ENCODE measurements at places on chromosomes 3 and 15. TPM values are rescaled to one million over a fixed set of nuclear protein-coding genes. Genes with fewer than 3 reads are reported as not detected.
A peak's percentile ranks its signal among the peaks of the same experiment; 100 is the strongest.

The HTR3E gene
- not detected for total RNA-seq

The SLC2A2 gene
- 22.4 TPM for total RNA-seq

The CGNL1 gene
- 7.9 TPM for total RNA-seq

DNA sequence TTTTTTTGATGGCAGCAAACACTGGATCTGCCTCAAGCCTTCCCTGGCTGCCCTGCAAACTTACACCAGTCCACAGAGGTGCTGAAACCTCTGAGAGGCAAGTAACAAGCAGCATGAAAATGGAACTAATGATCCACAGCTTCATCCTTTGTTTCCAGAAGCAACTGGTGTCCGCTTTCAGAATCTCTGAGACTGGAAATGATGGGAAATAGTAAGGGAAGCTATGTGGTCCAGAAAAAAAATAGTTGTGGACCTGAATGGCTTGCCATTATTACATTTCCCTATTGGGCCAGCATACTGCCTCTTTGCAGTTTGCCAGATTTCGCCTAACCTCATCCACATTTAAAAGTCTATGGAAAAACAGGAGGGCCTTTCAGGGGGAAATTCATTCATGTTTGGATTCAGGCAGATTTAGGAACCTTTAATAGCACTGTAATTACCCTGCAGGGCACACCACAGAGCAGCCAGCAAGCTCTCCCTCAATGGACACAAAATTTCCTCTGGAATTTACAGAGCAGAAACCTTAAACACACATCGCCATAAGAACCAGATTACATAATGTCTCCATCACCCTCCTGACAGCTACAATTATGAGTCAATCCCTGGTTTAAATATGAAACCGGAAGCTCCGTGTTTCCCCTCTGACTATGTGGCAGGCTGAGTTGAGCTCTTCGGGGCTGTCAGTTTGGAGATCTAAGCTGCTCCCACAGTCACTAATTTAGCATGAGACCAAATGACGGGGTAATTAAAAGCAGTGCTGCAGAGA is 134.4 kb downstream of the TMCO5A start:
- no peak for DNase-seq

DNA sequence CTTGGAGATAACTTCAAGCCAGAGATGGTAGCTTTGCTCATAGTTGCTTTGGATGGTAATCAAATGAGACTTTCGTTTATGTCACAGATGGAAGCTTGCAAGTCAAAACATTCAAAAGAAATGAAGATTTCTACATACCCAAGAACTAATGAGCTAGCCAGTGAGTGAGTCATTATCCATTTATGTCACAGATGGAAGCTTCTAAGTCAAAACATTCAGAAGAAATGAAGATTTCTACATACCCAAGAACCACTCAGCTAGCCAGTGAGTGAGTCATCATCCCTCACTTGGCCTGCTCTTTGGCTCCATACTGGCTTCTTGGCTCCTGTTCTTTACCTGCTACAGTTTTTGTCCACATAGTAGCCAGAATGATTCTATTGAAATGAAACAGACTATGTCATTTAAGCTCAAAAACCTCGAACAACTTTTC is 559.8 kb upstream of the CBLB start:
- DNase-seq: peak; percentile 28

- no peak for DNase-seq
Observed at GRCh38 chr15:58793862-58794261, 22.8 kb downstream of the MINDY2 start.

- DNase-seq: peak; percentile 92
Observed at GRCh38 chr3:138186803-138187295, 252 bp upstream of the ARMC8 start.

DNA sequence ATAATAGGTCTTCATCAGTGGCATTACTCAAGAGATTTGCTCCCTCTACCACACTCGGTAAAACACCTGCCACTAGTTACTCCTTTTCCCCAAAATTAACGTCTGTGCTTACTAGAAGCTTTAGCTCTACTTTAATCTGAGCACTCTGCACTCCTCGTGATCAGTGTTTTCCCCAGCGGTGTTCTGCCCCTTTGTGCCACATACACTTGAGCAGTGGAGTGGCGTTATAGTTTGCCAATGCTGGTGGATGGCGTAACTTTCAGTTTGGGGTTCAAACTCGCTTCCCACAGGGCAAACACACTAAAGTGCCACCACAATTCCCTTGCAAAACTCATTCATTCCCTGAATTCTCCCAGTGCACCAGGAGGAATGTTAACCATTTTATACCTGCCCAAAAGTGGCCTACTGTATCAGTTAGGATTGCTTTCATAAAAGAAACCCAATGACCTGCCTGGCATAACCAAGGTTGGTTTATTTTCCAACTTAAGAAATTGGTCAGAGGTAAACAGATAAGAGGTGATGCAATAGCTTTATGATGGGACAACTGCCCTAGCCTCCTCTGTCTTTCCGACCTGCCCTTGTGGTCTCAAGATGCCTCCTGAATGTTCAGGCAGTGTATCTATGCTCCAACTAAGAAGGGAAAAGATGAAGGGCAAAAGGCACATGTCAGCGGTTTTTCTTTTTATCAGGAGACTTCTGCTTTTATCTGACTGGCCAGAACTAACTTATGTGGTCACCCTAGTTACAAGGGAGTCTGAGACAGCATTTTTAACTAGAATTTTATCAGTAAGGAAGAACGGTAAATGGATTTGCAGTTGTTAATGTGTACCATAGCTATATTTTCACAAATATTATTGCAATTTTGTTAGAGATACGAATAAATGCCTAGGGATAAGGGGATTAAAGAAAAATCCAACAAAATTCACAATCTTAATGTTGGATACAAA is 83.9 kb downstream of the FSIP1 start:
- DNase-seq: no peak

- DNase-seq: no peak
Observed at GRCh38 chr3:49794926-49795905, 4.5 kb downstream of the CDHR4 start.

GRCh38 chr3:82736696-82737277 is 975.3 kb upstream of the GBE1 start:
- no peak for DNase-seq

GRCh38 chr3:180320631-180321030 is 281.3 kb upstream of the TTC14 start:
- DNase-seq: no peak

DNA sequence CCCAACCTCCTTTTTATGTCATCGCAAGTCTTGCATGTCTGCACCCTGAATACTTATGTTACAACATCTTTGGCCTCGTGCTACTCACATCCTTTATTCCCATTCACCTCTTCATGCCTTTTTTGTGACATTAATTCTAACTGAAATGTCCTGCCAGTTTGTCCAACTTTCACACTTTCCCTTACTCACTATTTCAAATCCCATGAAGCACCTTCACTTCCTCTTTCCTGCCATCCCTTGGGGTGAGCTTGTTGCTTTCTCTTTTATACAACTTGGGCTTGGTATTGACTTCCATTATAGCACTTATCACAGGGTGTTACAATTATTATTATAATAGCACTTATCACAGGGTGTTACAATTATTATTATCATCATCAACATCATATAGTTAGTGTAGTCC is 496.3 kb downstream of the NLGN1 start:
- DNase-seq: no peak

Measured in mucosa of gallbladder (tissue), 1 donor.